KBM-7 (cell line): ENCODE measurements at places on chromosomes 11 and 22.
A peak's percentile ranks its signal among the peaks of the same experiment; 100 is the strongest.

DNA sequence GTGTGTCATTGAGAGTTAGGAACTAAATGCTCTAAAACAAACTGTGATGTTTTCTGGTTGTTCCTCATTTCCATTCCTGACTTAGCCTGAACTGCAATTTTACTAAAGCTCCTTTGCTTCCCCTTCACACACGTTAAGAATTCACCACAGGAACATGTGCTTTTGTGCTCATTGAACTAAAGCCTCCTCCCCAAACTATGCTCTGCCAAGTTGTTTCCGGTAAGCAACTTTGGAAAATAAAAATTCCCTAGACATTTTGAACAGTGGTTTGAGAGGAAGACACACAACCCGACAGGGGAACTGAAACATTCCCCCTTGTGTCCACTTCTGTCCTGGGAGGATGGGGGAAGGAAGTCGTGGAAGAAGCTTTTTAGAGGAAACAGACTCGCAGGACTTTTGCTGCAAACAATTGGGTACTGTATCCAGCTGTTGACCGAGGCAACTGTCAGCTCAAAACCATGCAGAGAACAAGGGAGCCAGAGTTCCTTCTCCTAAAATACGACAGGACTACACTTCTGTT lies 66.9 kb downstream of the GAB2 start:
- peak; percentile 94 for DNase-seq

- DNase-seq: no peak
Observed at GRCh38 chr11:61347916-61348461, 13.7 kb downstream of the CYB561A3 start.

GRCh38 chr11:45151362-45151982 lies 5.0 kb downstream of the PRDM11 start:
- DNase-seq: no peak

DNA sequence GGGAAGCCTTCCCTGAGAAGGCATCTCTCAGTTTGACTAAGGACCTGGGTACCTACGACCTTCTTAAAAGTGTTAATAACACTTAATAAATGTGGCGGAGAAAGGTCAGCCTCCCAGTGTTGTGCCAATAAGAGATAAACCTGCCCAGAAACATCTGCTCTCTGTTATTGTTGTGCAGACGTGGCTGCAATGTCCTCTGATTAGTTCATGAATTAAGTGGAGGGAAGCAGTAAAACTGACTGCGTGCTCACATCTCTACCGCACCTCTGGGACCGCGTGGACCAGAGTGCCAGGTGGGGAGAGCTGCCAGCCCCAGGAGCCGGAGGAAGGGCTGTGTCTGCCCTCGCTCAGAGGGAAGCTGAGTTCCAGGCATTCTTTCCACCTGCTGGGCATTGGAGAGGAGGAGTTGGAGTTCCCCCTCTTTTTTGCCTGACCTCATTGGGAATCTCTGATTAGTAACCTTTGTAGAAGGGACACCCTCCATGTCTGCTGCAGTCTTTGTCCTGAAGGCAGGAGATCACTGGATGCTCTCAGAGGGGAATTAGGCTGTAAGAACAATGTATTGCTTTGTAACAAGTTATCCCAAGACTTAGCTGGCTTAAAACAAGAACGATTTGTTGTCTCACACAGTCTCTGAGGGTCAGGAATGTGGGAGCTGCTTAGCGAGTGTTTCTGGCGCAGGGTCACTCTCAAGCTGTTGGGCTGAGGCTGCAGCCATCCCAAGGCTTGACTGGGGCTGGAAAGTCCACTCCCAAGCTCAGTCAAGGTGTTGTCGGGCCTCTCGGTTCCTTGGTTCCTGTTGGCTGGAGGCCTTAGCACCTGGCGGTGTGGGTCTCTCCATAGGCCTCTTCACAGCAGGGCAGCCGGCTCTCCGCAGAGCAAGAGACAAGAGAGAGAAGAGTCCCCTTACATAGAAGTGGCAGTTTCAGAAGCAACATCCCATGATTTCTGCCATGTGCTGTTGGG lies 247.6 kb upstream of the TBCEL start:
- no peak for DNase-seq

- no peak for DNase-seq
Observed at GRCh38 chr11:117279711-117280376, 11.3 kb upstream of the BACE1-AS start.

DNA sequence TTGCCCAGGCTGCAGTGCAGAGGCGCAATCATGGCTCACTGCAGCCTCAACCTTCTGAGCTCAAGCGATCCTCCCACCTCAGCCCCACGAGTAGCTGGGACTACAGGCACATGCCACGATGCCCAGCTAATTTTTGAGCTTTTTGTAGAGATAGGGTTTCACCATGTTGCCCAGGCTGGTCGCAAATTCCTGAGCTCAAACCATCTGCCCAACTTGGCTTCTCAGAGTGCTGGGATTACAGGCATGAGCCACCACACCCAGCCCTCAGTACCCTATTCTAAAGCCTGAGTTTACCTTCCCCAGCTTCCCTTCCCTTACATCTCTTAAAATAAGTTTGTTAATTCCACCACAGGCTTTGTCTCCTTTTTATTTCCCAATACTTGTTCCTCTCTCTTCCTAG lies 59.1 kb downstream of the AMBRA1 start:
- no peak for DNase-seq

- DNase-seq: no peak
Observed at GRCh38 chr11:8661001-8661795, 21.3 kb downstream of the TRIM66 start.

DNA sequence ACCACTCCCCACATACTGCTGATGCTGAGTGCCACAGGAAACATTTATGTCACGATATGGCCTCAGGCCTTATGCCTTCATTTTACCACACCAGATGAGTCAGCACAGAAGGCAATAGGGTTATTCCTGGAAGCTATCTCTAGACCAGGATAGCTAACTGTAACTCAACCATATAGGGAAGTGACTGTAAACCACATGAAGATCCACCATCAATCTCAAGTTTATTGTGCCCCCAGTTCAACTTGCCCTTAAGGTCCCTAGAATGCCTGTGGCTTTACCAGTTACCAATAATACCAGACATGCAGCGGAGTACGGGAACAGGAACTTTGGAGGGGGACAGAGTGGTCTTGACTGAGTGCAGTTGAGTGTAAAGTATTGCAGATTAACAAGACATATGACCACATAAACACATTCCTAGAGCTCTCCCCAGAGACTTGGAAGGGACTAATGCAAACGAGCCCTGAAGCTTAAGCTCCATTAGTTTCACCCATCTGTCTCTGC lies 180.9 kb downstream of the KIF18A start:
- DNase-seq: peak; percentile 82

DNA sequence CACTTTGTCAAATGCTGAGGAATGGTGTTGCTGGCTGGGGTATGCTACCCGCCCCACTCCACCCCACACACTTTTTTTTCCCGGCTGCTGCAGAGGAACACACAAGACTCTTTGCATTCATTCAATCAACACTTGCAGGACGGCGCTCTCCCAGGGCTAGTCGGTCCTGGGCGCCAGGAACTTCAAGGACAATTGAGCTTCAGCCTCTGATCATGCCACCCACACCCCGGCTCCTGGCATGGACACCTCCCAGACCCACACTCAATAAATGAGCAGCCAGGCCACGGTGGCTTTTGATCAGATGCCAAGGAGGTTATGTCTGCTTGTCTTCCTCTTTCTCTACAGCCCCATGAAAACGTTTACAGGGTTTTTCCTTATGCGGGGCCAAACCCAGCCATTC lies 19.8 kb downstream of the TPST2 start:
- peak; percentile 72 for DNase-seq

GRCh38 chr11:67044496-67044895 lies 12.2 kb upstream of the RHOD start:
- DNase-seq: no peak

DNA sequence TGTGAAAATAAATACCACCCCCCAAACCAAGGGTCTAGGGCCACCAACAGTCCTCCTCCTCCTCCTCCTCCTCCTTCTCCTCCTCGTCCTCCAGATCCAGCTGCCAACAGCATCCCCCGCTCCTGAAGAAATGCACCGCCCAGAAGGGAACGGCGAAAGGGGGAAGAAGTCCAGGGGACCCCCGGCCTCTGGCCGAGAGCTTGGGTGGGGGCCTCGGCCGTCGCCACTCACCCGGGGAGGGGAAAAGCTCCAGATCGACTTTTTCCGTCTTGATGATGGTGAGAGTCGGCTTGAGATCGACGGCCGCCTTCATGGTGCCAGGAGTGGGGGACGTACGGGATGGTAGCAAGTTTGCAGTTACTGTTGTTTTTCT lies 65.7 kb downstream of the ETS1 start:
- DNase-seq: no peak

DNA sequence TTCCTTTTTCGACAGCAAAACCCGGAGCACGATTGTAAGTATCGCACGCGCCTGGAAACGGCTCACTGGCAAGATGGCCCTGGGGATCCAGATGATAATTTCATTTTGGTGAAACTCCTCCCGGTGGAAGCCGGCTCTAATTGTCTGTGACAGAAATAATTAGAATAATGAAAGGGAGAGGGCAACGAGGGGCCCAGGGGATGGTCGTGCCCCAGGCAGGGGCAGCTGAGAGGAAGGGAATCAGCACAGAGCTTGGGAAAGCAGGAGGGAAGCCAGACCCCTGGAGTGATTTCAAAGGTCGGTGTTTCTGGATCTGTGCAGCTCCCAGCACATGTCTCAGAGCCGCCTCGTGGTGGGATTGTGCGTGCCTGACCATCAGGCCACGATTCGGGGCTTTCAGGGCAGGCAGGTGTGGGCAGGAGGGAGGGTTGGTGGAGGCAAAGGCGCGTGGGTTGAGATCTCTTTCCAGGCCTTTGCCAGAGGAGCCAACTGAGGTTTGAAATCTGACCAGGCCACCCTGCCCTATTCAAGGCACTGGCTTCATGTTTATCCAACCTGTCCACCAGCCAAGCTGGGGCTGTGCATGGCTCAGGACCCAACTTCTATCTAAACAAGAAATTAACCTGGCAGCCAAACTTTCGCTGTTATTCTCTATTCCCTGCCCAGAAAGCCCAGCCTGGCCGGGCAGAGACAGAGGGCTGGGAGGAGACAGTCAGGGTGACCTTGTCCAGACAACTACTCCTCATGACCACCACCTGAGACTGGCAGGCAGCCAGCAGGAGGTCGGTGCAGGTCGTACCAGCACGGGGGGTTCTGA lies 27.8 kb downstream of the ANO1 start:
- DNase-seq: no peak

GRCh38 chr11:82682003-82682751 lies 51.5 kb downstream of the FAM181B start:
- DNase-seq: peak; percentile 71

- DNase-seq: no peak
Observed at GRCh38 chr22:25554238-25554671, 10.2 kb upstream of the GRK3 start.

DNA sequence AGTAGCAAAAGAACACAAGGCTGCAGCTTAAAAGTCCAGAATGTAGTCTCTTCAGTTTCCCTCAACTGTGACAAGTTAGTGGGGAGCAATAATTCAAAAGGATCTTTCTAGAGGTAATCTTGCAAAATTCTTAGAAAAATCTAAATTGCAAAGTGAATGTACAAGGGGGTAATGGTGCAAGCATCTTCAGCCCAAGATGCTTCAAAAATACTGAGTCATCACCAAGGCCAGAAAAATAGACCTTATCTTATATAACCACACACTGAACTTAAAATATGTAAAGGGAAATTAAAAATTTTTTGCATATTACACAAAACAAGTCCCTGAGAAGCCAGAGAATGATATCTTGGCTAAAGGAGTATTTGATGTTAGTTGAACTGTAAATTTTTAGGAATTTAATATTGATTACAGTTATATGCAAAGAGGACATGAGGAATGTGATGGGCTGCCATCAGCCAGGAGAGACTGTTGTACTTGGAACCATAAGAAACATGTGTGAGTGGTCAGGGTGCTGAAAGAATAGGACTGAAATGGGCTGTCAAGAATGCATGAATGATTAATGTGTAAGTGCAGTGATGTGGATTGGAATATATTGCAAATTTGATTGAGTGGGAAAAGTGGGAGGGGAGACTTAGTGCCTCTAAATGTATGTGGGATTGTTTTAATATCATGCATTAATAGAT lies 85.7 kb upstream of the LIN7C start:
- no peak for DNase-seq

- no peak for DNase-seq
Observed at GRCh38 chr11:61378713-61379313, 13.6 kb upstream of the TMEM216 start.

GRCh38 chr11:129817534-129818051 lies 1.9 kb downstream of the TMEM45B start:
- DNase-seq: no peak

DNA sequence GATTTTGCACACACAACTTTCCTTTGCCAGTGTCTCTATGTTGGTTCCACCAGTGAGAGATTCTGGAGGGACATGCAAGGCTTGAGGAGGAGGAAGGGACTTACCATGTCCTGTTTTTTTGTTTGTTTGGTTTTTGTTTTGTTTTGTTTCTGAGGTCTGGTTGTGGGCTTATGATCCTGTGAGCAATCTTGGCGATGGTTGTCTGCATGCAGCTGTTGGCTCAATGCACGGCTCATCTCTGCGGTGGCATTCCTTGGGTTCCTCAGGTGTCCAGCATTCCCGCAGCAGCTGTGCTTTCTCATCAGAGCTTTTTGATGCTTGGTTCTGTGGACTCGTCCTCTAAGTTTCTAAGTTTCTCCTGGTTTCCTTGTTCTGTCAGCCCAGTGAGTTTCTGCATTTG lies 4.8 kb upstream of the NNMT start:
- DNase-seq: no peak

GRCh38 chr11:62671236-62671607 lies 251 bp upstream of the UQCC3 start:
- DNase-seq: no peak

DNA sequence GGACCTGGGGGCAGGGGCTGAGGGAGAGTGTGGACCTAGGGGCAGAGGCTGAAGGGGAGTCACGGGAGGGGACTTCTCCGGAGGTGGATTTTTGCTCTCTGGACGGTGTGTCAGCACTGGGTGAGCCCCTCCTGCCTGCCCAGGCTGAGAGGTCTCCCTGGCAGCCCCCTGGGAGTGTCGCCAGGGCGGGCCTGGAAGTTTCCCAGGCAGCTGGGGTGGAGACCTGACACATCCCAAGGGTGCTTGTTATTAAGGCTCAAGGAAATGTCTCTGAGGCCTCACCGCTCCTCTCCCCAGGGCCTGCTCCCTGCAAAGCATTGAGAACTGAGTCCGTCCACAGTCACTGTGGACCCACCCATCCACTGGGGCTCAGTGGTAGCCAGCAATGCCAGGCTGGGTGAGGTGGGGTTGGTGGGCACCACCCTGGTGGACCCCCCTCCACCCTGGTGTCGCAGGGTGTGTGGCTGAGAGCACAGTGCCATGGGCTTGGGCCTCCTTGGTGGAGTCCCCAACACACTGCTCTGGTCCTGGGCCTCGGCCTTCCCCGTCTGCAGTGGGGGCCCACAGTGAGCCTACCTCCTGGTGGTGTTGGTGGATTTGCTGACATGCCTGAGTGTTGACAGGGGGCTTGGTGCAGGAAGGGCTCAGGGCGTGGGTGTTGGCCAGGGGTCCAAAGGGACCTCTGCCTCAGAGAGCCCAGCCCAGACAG lies 2.5 kb downstream of the CD81 start:
- DNase-seq: no peak

GRCh38 chr11:115503886-115504275 lies 334 bp downstream of the CADM1 start:
- no peak for DNase-seq
